ENCODE measurements at places on chromosomes 16 and 17. TPM values are rescaled to one million over a fixed set of nuclear protein-coding genes. Genes with fewer than 3 reads are reported as not detected.

The CCL7 gene
- total RNA-seq = 2.2 TPM

The SLC5A2 gene
- total RNA-seq = not detected

The FKBP10 gene
- 239 TPM for total RNA-seq

The PPP1R1B gene
- total RNA-seq = not detected

The PLLP gene
- under 0.01 TPM for total RNA-seq

The CTRL gene
- total RNA-seq = 0.37 TPM

The SPEM2 gene
- total RNA-seq = not detected

The DOC2A gene
- total RNA-seq = 0.20 TPM

The DHRS7C gene
- not detected for total RNA-seq

The P2RX5 gene
- 1.2 TPM for total RNA-seq

The CD300C gene
- not detected for total RNA-seq

The CSH1 gene
- not detected for total RNA-seq

The CMTM3 gene
- 15.8 TPM for total RNA-seq

The MPP3 gene
- total RNA-seq = 12.9 TPM

The C17orf50 gene
- total RNA-seq = not detected

The EXOSC6 gene
- total RNA-seq = 20.2 TPM

The GAST gene
- total RNA-seq = not detected

The EMC8 gene
- 37.1 TPM for total RNA-seq

The NOTUM gene
- not detected for total RNA-seq

The RASL10B gene
- under 0.01 TPM for total RNA-seq

The CCDC200 gene
- total RNA-seq = 0.37 TPM

The C16orf95 gene
- 7.0 TPM for total RNA-seq

The CPNE2 gene
- total RNA-seq = 15.6 TPM

The HOXB7 gene
- 3.5 TPM for total RNA-seq

The RND2 gene
- total RNA-seq = 0.39 TPM

The TRIM65 gene
- 14.7 TPM for total RNA-seq

The OR3A2 gene
- 0.73 TPM for total RNA-seq

The PRRT2 gene
- total RNA-seq = 0.73 TPM

Data from subcutaneous preadipocyte (primary cell).